Stimulated activated CD4-positive, alpha-beta T cell treated with anti-CD3 and anti-CD28 coated beads, Interleukin-2, amount 100 ng/mL, for 4 hours (primary cell): ENCODE measurements at places on chromosomes 12 and 14.

- DNase-seq: no peak
Observed at GRCh38 chr14:94312481-94313246, 10.5 kb downstream of the SERPINA6 start.

DNA sequence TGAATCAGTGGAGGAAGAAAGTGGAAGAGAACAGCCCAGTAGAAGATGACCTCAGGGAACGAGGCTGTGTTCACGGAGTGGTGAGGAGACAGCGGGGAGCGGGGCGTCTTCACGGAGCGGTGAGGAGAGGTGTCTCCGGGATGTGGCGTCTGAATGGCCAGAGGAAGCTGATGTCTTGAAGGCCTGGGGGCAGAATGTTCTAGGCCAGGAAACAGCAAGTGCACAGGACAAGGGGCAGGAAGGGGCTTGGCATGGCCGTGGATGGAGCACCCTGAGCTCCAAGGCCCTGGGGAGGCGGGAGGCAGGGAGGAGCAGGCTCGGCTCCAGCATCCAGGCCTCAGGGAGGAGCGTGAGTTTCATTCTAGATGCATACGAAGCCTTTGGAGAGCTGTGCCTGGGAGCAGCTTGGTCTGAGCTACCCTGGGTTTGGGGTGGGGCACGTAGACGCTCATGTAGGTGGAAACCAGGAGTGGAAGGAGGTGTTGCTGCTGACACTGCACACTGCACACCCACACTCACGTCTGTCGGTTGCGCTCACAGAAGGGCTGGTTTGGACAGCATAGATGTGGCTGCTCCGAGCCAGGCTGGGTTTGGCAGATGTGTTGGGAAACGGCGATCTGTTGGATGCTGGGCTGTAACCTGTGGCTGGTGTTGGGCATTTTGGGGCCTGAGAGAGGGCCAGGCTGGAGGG lies 131.6 kb downstream of the ADGRD1 start:
- DNase-seq: no peak

- no peak for DNase-seq
Observed at GRCh38 chr12:123083661-123084571, 67.0 kb downstream of the PITPNM2 start.

GRCh38 chr12:9325471-9325870 lies 117.3 kb upstream of the PZP start:
- DNase-seq: no peak

- no peak for DNase-seq
Observed at GRCh38 chr12:50639721-50640120, 124.2 kb upstream of the ATF1 start.

GRCh38 chr14:81437244-81437643 lies 37.1 kb upstream of the STON2 start:
- no peak for DNase-seq

- no peak for DNase-seq
Observed at GRCh38 chr14:28751467-28752058, 15.0 kb upstream of the FOXG1 start.

DNA sequence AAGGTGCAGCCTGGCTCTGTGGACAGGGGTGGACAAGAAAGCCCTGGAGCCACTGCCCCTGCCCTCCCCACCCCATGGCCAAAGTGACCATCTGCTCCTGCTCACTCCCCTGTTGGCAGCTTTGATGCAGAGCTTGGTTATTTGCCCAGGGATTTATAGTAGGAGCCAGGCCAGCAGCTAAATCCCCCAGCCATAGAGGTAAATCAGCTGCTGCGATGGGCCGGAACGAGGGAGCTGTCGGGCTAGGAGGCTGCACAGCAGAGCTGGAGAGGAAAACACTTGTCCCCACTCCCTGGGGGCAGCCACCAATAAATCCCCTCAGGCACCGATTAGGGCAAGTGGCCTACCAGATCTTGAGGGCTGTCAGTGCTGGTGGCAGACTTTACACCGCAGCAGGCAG lies 26.0 kb downstream of the SMUG1 start:
- DNase-seq: no peak

- DNase-seq: no peak
Observed at GRCh38 chr12:42588524-42589464, 752 bp downstream of the PRICKLE1 start.

DNA sequence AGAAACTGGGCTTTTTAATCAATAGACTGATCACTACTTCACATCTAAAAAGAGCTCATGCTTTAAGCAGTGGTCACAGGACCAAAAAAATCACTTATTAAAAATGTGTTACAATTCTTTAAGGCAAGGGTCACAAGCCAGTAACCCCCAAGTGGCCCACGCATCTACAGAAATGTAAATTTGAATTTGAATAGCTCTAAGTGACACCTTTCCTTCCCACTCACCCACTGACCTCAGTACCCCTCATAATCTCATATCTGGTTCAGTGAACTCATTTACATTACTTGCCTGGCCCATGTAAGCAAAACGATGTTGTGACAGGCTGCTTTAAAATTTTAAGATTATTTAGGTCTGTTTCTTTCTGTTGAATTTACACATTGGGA lies 27.4 kb downstream of the NELL2 start:
- DNase-seq: no peak

GRCh38 chr12:66915306-66915904 lies 236.5 kb upstream of the GRIP1 start:
- no peak for DNase-seq

GRCh38 chr14:50213795-50214194 lies 17.6 kb downstream of the SOS2 start:
- DNase-seq: no peak
